Mesenchymal stem cell (in vitro differentiated cells and primary cell): ENCODE measurements at places on chromosomes 5 and 9.
A peak's percentile ranks its signal among the peaks of the same experiment; 100 is the strongest.

DNA sequence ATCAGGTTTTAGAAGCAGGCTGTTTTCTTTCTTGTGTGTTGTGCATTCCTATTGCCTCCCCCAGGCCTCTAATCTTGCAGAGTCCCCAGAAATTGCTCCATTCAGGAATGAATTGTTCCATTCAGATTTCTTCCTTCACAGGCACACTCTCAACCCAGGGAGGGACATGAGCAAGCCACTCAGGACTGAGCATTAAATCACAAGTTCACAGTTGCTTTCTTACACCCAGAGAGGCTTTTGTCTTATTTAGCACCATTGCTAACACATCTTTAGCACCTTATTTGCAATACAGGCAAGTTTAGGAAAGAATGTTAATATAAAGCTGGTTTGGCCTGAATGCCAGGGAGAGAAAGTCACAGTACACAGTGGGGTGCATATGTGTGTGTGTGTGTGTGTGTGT is 221.4 kb downstream of the RAB3C start:
- DNase-seq = no peak

DNA sequence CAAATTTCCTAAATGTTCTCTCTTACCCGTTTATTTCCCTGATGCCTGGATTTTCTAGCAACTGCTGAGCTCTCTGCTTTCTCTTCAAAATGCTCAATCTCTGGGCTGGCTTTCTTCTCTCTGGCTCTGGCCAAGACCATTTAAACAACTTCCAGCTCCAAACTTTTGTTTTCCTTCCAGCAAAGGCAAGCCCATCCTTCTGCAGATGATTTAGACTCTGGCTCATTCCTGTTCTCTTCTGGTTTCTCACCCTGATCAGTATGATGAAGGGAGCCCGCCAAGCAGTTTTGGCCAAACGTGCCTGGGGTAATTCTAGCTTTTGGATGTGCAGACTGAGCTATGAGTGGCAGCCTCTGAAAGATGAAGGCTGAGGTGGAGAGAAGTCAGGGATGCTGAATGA is 78.1 kb downstream of the HSPA4 start:
- DNase-seq = no peak

DNA sequence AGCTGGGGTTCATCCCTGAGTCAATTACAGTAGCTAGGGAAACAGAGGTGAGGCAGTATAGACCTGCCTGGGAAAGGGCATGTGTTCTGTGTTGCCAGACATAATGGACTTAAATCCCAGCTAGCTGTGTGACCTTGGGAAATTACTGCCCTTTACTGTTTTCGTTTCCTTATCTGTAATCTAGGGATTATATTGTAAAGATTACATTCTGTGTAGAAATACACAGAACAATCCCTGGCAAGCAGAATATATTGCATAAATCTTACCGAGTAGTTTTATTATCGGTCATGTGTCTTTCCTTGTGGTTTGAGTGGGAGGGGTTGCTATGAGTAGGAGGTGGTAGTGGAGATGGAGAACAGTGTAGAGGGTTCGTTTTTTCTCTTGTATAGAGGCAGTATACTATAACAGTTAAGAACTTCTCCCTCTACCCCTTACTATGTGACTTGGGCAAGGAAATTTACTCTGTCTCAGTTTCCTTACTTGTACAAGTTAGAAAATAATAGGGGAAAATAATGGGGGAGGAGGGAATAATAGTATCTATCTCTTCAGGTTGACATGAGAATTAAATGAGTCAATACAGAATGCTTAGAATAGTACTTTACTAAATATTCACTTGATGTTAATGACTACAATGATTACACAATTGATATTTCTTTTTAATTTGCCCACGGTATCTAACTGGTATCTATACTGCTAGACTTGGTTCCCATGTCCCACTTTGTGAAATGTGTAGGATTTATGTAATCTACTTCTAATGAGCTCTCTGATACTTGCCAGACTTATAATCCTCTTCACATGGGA is 7.1 kb upstream of the DMXL1 start:
- peak; percentile 29 for DNase-seq

DNA sequence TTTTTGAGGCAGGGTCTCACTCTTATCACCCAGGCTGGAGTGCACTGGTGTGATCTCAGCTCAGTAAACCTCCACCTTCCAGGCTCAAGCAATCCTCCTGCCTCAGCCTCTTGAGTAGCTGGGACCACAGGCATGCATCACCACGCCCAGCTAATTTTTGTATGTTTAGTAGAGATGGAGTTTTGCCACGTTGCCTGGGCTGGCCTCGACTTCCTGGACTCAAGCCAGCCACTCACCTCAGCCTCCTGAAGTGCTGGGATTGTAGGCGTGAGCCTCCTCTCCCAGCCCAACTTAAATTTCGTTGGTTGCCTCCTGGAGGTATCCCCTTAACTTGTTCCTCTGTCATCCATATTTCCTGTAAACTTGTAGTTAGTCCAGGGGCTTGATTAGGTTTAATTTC is 47.2 kb downstream of the RAB24 start:
- no peak for DNase-seq

DNA sequence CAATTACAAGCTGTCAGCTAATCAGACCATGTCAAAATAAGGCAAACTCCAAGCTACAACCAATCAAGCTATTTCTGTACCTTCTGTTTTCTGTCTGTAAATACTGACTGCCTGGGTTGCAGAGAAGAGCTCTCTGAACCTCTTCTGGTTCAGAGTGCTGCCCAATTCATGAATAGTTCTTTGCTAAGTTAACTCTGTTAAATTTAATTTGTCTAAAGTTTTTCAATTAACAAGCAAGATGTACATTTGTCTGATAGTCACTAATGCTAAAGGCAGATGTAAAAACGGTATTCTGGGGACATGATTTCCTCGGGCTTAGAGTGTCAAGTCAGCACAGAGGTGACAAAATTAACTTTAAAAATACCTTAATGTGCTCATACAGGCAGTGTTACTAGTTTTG is 408.3 kb upstream of the CLINT1 start:
- no peak for DNase-seq

GRCh38 chr9:93580654-93581380 is 4.4 kb downstream of the PHF2 start:
- DNase-seq = no peak

DNA sequence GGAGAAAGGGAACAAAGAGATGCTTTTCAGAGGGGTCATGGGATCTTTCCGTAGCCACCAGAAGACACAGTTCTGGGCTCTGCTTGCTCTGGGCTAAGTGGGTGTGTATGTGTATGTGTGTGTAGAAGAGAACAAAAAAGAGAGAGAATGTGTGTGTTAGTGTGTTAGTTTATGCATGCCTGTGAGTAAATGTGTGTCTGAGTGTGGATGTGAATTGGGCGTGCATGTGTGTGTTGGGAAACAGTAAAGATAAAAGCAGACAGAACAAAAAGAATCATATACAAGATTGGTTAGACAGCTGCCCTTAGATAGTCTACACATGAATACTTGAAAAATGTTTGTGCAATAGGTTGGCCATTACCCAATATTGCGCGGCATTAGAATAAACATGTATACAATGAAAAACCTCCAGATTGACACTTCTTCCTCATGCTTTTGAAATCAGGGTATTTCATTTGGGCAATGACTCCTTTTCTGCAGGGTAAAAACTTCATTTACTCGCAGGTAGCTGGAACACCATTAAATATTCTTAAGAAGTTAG is 36.5 kb upstream of the HSPA9 start:
- DNase-seq = peak; percentile 66

DNA sequence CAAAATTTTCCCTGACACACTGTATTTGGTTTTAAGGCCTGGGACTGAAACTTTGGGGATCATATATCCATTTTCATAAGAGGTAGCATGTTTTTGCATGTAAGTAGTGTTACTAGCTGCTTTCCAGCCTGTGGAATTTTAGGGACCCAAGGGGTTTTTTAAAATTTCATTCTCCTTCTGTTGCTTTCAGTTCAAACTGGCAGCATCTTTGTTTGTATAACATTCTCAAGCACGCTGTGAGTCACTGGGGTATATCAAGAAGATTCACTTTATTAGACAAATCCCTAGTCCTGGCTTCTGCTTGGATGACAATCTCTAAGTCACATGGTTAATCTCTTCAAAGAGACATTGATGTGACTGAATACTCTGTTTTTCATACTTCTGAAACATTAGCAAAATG is 479.0 kb downstream of the CYLC2 start:
- DNase-seq = no peak

DNA sequence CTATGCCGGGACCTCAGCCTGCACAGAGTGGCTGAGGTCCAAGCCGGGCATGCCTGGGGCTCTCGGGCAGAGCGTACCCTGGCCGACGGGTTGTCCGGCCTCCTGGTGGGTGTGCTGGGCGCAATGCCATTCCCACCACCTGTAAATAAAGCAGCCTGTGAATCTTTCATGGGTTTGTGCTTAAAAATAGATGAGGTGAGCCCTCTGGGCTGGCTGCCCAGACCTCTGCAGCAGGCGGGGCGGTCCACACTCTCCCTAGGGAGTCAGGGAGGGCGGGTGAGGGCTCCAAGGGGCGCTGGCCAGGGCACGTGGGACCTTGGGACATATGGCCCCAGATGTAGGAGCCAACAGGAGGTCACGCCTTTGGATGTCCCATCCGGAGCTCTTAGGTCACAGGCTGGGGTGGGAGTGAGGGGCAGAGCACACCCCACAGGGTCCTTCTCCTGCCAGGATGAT is 3.6 kb upstream of the AGPAT2 start:
- no peak for DNase-seq

DNA sequence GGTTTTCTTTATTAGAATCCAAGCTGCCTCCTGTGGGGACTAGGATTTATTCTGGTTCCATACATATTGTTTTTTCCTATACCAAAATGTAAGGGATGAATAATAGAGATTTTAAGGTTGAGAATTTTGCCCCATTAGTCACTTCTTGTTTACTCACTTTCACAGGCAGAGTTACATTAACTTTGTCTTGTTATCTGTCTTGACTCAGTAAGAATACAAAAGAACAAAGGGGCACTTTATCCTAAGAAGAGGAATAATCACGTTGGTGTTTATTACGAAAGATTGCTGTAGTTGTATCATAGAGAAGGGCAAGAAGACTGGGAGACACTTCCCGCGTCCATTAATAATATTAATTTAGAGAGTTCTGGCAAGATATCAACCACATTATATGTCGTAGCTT is 599.7 kb upstream of the FTMT start:
- DNase-seq = peak; percentile 8

GRCh38 chr5:69326365-69326764 is 6.2 kb downstream of the CCDC125 start:
- no peak for DNase-seq

DNA sequence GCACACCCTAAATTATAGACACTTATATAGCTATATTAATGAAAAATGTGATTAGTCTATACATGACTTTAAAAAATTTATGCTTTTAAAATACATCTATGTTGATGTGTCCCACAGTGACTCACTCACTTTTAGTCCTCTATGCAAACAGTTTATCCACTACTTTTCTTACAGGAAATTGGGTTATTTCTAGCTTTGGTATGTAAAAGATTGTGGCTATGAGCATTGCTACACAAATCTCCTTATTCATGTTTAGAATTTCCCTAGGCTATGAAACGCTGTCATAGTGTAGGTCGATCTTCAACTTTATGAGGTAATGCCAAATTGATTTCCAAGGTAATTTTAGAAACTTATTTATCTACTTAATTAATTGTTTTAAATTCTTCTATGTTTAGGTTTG is 687.4 kb downstream of the PRR16 start:
- peak; percentile 13 for DNase-seq

GRCh38 chr5:150789943-150790611 is 11.5 kb downstream of the SMIM3 start:
- DNase-seq = peak; percentile 100

GRCh38 chr5:77795846-77796245 is 19.7 kb upstream of the TBCA start:
- no peak for DNase-seq

GRCh38 chr5:132663771-132664695 is 6.1 kb downstream of the IL13 start:
- peak; percentile 10 for DNase-seq
